GM13976 (cell line): ENCODE measurements at places on chromosomes 7 and 10.

GRCh38 chr7:41268878-41269277, 434.0 kb downstream of the INHBA start:
- no peak for DNase-seq

- DNase-seq, result no peak
These were observed 70.4 kb downstream of the ASB13 start for GRCh38 chr10:5595994-5596471.

- no peak for DNase-seq
These were observed 6.4 kb downstream of the NEURL1 start for GRCh38 chr10:103499881-103500280.

DNA sequence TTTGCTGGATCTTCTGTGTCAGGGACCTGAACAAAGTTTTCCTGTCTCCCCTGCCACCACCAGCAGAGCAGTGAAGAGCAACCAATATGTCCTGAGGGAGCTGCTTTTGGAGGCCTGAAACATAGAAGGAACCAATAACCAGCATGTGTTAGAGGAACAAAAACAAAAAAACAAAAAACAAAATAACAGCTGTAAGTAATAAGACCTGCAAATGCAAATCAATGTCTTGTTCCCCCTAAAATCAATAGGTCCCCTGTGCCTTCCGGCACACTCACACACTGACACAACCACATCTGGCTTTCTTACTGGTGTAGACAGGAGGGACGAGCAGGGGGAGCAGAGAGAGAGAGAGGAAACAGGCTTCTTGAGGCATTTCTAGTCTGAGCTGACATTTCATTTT, 94.1 kb downstream of the NRG3 start:
- no peak for DNase-seq

DNA sequence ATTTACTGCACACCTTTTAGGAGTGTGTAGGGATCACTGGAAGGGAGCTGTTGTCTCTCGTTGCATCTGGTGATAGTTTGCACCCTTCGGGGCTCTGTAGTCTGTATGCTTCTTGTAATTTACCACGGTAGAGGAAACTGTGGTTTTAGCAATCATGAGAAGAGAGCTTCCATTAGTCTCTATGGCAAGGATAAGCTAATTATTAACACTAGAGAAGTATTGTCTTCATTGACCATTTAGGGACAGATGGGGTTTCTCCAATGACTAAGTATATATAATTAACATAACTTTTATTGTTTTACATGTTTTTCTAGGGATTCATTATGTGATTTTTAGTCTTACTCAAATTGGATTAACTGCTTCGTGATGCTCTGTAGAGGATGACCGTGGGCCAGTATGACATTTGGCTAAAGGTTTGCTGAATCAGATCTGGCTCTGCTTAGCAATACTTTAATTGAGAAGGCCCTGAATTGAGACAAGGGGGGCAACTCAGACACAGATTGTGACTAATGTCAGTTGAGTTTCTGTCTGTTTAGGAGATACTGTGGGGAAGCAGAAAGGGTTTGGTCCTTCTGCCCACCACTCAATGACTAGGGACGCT, 8.7 kb downstream of the SLC18A2 start:
- DNase-seq, result no peak

DNA sequence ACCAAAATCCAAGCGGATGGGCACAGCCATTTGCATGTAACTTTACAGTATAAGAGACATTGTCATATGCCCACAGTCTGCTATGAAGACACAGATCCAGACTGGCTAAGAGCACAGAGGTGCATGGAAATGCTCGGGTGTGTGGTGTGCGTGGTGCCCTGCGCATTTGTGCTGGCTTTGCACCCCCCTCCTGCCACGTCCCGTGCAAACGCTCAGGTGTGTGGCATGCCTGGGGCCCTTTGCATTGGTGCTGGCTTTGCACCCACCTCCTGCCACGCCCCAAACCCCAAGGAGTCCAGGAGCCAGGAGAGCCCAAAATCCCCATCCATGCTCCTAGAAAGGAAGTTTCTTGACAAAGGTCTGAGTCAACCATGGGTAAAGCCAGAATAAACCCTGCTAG, 306.2 kb downstream of the PTPRN2 start:
- DNase-seq, result no peak

DNA sequence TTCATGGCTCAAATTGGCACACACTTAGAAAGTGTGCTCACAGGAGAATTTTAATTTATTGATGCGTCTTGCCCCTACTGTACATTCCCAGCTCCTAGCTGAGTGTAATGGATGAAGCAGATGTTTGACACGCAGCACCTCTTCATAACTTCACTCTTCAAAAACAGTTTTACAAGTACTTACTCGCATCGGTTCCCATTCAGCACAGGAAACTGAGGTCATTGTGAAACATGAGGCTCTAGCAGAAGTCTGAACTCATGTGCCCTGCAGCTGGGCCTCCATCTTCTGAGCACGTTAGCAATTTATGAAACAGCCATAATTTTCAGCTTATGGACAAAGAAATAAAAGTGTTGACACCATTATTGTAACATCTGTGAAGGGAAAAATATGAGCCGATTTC, 558.9 kb upstream of the MGMT start:
- peak; percentile 31 for DNase-seq

DNA sequence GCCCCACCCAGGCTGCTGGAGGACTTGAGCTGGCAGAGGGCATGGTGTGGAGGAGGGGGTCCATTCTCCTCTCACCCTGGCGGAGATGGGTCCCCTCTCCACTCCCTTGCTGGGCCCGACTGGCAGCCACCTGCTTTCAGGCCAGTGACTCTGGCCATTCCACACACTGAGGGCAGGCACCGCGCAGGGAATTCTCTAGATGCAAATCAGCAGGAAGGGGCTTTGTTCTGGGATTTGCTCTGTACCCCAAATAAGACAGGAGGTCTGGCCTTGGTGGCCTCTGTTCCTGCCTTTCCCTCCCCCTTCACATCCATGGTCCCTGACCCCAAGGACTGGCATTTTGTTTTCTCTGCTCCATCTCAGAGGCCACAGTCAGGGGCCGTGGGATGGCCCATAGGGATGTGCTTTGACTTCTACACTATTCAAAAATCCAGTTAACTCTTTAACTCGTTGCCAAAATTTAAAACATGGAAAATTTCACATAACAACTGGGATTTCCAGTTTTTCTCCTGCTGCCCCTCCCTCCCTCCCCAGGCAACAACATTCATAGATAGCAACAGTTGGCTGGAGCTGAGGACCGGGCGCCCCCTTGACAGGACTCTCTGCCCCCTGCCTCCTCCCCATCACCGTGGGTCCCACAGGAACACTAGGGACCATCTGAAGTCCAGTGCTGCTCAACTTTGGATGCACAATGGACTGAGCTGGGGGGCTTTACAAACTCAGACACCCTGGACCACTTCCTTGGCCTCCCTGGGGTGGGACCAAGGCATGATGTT, 33.9 kb downstream of the PPIF start:
- DNase-seq, result no peak

DNA sequence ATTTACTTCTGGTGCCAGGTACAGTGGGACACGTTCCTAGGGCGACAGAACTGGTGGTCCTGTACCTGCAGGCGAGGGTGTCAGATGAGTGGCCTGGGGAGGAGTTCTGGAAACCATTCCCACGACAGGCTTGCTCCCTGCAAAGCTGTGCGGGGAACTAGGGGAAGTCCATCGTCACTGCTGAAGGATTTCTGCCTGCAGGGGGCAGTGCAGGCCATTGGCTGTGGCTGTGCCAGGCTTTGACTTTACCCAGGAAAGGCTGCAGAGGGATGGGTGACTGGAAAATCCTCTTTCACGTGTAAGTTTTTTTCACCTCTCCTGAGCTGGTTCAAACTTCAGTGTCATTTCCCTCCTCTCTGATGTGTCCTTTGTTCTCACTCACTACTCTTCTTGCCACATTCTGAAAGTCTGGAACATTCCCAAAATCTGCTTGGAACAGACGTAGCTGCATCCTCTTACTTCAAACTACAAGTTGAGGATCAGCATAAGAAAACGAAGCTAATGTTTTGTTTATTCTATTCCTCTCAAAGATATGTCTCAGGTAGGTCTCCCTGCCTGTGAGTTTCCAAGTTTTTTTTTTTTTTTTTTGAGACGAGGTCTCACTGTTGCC, 126.5 kb downstream of the SH2D4B start:
- peak; percentile 60 for DNase-seq

GRCh38 chr7:67653856-67654454, 657.3 kb downstream of the TYW1 start:
- DNase-seq, result no peak

- DNase-seq, result peak; percentile 60
These were observed at the start of gene NACAD for GRCh38 chr7:45088821-45089340. Gene NACAD (minus strand): TSS chr7:45088969. CDS start chr7:45088894, 75 bp downstream.

GRCh38 chr7:132575419-132575981, 770 bp downstream of the PLXNA4 start:
- DNase-seq, result peak; percentile 35

DNA sequence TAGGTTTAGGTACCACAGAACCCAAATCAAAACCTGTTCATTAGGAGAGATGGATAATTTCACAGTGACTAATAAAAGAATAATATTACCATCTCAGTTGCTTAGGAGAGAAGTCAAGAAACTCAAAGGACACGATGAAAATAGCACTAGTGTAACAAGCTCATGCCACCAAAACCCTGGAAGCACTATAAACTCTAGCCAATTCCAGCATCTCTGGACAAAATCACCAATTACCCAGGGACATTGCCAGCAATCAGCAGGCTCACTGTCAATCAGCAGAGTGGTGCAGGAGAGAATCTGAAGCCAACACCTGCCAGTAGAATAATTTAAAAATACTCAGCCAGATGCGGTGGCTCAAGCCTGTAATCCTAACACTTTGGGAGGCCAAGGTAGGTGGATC, 88.9 kb downstream of the ARMH3 start:
- DNase-seq, result no peak

GRCh38 chr7:106175507-106175906, 63.4 kb upstream of the SYPL1 start:
- DNase-seq, result no peak

DNA sequence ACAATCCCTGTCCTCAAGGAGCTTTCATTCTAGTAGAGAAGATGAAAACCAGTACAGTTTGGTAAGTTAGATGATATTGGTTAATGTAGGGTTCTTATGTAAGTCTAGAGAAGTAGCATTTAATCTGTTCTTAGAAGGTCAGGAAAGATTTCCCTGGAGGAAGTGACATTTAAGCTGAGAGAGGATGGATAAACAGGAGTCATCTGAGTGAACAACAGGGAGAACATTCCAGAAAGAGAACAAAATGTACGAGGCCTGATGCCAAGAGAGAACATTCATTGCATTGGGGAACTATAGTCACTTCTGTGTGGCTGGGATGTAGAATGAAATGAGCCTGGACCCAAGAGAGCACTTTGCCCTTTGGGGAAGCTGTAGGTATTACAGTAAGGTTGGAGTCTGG, 88.0 kb downstream of the CFTR start:
- no peak for DNase-seq

GRCh38 chr7:102287981-102288278, 1.3 kb downstream of the SH2B2 start:
- DNase-seq, result no peak

- DNase-seq, result peak; percentile 84
These were observed 14.3 kb downstream of the ZC3HAV1 start for GRCh38 chr7:139095194-139095659.

- DNase-seq, result peak; percentile 86
These were observed 107.3 kb downstream of the SNX10 start for GRCh38 chr7:26398756-26399509.

- peak; percentile 76 for DNase-seq
These were observed 36.6 kb upstream of the SRGN start for GRCh38 chr10:69051303-69051702.

DNA sequence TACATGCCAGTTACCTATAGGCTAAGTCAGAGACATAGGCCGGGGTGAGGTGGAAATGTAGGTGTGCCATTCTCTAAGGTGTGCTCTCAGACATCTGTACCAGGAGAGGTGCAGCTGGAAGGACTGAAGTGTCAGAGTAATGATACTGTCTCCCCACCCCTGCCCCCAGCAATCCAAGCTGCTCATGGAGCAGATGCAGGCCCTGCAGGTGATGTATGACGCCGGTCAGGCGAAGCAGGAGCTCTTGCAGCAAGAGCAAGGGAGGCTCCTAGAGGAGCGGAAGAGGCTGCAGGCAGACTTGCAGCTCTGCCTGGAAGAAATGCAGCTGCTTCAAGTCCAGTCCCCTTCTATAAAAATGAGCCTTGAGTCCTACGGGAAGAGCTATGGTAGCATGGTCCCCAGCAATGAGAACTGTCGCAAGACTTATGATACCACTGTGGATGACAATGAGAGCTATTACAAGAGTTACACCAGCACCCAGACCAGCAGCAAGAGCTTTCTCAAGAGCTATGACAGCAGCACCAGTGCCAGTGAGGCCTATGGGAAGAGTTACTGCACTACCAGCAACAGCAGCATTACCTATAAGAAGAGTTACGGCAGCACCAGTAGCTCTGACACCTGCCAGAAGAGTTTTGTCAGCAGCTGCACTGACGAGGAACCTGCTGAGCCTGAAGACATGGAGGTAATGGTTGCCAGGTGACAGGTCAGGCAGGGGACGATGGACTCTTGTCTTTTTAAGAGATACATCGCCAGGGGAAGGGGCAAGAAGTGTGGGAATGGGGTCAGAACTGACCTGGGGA, 18.4 kb upstream of the FLNC start:
- no peak for DNase-seq

GRCh38 chr10:65430979-65431378, 1494.9 kb upstream of the LRRTM3 start:
- no peak for DNase-seq

GRCh38 chr10:46226900-46227558, 59.8 kb upstream of the ANTXRL start:
- DNase-seq, result no peak

DNA sequence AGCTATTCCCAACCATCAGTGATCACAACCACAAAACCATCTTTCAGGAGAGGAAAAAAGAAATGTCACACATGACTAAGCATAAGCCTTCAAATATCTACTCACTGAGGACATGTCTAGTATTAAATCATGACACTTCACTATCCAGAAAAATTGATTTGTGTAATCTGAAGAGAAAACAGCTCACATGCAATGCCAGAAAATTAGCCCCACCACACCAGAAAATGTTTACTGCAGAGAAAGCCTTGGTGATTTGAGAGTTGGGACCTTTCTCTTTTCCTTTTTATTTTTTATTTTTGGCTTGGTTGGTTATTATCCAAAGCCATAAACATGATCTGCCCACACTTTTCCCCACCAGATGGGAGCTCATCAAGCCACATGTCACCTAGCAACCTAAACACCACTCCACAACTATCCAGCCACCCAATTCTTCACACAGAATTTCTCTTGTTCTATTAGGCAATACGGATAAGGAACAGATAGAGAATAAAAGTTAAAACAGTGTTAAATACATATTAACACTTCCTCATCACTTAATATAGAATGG, 3.1 kb downstream of the PARD3 start:
- no peak for DNase-seq
